Activated CD8-positive, alpha-beta T cell treated with anti-CD3 and anti-CD28 coated beads for 36 hours (primary cell): ENCODE measurements at places on chromosomes 1 and 21. TPM values are rescaled to one million over a fixed set of nuclear protein-coding genes. Genes with fewer than 3 reads are reported as not detected.

DNA sequence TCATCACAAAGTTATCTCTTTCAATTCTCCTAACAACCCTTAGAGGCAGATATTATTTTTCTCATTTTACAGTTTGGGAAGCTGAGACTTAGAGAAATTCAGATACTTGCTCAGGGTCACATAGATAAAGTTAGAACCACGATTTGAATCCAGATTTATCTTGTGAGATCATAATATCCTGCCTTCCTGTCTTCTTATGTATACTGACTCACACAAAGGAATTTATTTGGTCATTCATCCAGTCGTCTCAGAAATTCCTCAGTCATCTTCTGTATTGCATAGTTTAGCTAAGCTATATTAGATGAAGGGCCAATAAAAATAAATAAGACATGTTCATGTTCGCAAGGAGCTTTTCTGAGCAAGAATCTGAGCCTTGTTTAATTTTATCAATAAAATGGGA is 35.8 kb upstream of the RUNX1 start:
- no peak for DNase-seq

DNA sequence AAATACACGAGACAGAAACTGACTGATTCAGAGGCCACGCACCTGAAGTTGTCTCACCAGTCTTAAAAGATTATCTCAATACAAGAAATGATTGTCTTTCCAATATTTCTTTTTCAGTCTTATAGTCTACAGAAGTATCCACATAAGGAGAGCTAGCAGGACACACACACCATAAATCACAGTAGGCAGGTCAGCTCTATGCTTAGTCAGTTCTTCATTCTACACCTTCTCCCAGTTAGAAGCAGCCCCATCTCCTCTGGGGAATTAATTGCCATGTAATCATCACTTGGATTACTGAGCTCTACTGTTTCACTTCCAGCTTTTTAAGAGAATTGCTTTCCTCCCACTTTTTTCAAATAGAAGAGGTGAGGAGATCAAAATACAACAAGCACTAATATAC is 59.6 kb downstream of the SMYD3 start:
- DNase-seq = no peak

DNA sequence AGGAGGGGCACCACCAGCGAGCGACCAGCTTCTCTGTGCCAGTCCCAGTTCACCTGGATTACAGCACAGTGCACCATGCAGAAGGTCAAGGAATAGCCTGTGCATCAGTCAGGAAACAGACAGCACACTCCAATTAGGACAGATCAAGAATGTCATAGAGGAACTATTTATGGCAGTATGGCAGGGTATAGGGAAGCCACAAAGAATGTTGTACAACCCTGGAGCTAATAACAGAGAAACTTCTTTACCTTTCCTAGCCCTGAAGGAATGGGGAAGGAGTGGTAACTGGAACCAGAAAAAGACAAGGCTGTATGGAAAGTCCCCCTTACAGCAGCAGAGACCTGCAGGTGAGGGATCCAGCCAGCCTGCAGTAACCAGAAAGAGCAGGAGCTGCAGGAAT is 87.8 kb upstream of the USP24 start:
- DNase-seq = no peak

DNA sequence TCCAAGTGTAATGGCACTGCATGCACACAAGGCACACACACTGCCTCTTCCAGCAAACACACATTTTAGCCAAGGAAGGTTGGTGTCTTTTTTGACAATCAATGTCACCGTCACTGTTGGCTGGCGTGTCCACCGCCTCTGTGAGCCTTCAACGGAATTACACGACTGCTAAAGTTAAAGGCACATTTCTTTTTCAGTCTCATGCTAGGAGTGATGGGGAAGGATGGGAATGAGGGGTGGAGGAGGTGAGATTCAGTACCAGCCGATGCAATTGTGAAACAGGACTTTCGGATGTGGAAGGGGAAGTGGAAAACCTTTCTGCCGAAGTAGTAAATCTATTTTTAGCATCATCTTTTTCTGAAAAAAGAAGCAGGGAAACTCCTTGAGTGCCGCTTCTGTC is 1.4 kb downstream of the ELAVL4 start:
- no peak for DNase-seq

GRCh38 chr1:41610361-41610760 is 125.9 kb upstream of the EDN2 start:
- no peak for DNase-seq

- DNase-seq = no peak
Measured at GRCh38 chr1:95145493-95145892, 28.3 kb downstream of the TLCD4 start.

GRCh38 chr21:35578347-35578782 is 482.0 kb downstream of the SETD4 start:
- no peak for DNase-seq

GRCh38 chr1:159055181-159055641 is 21.4 kb downstream of the AIM2 start:
- DNase-seq = no peak

GNAT2 gene
- total RNA-seq = 0.88 TPM
